ENCODE measurements at places on chromosomes 1 and 21.

- no peak for DNase-seq
Measured at GRCh38 chr1:17653728-17654351, 101.3 kb upstream of the ACTL8 start.

DNA sequence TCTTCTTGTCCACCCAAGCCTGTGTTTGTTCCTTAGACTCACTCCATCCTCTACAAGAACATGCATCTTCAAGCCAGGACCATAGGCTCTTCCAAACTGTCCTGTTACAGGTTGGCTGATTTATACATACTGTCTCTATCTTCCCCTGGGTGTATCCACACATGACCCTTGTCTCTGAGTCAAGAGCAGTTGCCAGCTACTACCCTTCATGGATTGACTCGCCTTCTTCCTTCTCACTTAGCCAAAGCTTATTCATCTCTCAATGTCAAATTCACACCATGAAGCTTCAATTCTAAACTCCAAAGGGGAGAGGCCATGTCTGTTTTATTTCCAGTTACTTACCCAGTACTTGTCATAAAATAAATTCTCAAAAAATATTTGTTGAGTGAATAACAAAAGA is 64.1 kb upstream of the CACHD1 start:
- no peak for DNase-seq

- DNase-seq, result no peak
Measured at GRCh38 chr1:75855010-75855409, 58.3 kb downstream of the MSH4 start.

GRCh38 chr1:32111789-32112188 is 3.9 kb downstream of the KPNA6 start:
- DNase-seq, result no peak

DNA sequence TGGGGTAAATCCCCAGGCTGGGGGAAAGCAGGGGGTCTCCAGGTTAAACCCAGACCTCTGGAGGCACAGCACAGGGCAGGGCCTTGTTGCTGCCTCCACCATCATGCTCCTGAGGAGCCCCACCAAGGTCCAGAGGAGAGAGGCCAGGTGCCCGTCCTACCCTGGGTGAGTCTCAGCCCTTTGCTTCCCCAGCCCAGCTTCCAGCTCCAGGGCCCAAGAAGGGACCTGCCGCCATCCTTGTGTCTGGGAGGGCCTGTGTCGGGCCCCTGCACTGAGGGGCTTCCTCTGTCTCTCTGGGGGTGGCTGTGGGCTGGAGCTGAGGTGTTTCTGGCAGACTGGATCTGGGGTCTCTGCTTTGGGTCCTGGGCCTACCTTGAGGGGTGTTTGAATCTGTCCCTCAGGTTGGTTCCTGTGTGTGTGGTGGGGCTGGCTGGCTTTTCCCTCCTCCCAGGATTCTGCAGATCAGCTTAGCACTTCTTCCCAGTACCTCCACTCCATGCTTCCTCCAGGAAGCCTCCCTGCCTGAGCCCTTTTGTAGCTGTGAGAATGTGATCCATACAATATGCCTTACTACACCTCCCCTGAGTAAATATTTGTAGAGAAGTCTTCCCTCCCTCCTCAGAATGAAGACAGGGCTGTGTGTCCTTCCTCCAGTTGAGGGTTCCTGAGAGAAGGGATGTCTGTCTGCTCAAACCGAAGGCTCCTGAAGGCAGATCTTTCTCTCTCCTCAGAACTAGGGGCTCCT is 6.2 kb downstream of the GPR3 start:
- DNase-seq, result no peak

DNA sequence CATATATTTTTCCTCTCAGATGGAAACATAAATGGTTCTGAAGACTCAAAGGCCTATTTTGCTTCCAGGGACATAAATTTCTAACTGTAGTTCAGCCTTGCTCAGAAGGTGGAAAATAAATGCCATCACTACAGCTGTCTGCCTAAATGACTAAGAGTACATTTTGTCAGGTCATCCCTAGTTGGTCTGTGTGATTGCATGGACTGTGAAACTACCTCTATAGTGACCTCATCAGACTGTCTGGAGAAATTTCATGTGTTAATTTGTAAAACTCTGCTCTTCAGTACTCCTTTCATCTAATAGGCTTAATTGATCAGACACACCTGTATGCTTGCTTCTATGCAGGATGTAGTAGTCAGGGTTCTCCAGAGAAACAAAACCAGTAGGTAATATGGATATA is 886.9 kb downstream of the AMY1C start:
- no peak for DNase-seq

DNA sequence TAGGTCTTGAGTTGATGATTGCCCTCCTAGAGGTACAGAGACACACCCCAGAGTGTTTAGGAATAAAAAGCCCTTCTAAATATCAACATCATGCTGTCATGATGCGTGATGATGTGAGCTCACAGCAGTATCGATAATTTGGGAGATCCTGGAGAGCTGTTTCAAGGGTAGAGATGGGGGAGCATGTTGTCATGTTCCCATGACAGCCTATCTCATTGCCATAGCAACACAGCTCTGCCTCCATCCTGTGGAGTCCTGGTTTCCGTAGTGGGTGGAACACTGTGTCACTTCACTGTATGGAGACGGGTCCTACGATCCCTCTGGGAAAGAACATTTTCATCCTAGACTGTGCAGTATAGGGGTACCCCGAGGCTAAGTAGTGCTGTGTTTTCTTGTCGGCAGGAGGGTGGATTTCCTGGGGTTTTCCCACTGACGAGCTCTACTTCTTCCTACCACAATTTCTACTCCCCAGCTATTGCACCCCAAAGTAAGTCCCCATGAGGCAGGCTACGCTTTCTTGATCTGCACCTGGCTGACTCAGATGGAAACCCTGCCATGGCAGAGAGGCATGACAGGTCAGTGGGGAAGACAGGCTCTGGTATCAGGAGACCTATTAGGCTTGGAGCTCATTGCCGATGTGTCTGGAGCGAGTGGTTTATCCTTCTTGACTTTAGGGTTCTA is 7.2 kb downstream of the KISS1 start:
- DNase-seq, result no peak

DNA sequence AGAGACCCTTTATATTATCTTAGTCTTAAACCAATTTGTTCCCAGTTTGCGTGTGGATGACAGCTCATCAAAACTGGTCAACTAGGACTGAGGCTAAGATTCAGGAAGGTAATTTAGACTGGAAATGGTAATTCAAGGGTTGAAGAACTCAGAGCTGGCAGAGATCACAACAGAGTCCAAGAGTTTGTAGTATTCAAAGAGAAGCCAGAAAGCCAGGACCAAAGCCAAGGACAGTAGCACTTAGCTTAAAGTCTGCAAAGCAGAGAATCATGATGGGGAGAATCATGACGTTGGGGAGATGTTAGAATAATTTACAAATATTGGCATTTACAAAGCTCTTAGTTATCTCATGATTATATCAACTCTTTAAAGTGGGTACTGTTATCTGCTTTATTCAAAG is 32.6 kb downstream of the RNF11 start:
- DNase-seq, result no peak

DNA sequence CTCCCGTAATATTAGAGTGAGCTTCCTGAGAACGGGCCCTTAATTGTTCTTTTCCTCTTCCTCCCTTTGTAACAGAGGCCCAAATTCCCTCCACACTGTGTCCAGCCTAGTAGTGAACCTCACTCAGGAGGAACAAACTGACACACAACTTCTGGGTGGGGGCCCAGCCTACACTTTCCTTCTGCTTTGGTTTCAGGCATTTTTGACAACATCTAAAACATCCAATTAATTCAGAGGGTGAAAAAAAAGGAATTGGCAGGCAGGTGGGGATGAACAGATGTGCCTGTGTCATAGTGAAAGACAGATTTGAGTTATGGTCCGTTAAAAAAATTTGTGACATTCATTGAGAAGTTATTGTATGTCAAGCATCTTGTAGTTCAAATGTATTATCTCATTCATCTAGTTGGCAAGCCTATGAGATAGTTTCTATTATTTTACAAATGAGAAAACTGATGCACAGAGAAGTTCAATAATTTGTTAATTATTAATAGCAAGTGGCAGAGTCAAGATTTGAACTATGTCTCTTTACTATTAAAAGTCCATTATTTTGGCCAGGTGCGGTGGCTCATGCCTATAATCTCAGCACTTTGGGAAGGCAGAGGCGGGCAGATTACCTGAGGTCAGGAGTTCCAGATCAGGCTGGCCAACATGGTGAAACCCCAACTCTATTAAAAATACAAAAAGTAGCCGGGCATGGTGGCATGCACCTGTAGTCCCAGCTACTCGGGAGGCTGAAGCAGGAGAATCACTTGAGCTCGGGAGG is 41.6 kb upstream of the LRIG2 start:
- no peak for DNase-seq

DNA sequence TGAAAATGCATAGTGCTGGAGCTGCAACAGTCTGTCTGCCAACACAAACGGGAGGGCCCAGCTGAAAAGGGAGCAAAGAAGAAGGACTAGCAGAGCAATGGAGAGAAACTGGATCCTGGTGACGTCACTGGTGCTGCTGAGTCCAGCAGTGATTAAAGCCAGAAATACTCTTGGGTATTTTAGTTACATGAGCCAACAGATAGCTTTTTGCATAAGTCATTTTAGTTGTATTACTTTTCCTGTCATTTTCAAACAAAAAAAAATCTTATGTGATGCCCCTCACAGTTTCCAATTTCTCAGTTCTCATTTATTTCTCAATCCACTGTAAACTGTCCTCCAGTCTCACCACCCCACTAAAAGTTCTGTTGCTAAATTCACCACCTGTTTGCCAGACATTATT is 38.7 kb upstream of the NEK7 start:
- no peak for DNase-seq

- no peak for DNase-seq
Measured at GRCh38 chr1:211783266-211783665, 47.3 kb downstream of the LPGAT1 start.

DNA sequence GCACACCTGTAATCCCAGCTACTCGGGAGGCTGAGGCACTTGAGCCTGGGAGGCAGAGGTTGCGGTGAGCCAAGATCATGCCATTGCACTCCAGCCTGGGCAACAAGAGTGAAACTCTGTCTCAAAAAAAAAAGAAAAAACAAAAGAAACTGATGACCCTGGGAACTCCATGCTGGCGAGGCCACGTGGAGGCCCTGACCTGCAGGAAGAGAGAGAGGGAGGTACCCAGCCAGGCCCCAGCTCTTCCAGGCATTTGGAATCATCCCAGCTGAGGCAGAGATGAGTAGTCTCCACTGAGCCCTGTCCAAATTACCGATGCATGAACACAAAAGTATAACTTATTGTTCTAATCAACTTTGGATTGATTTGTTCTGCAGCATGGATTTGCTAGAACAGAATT is 132.0 kb upstream of the ZBTB40 start:
- no peak for DNase-seq

GRCh38 chr1:61085206-61085982 is 3.0 kb downstream of the NFIA start:
- no peak for DNase-seq

- DNase-seq, result no peak
Measured at GRCh38 chr1:1315435-1315954, 7.1 kb downstream of the PUSL1 start.

GRCh38 chr1:92276082-92276481 is 22.7 kb downstream of the GLMN start:
- DNase-seq, result no peak

- DNase-seq, result no peak
Measured at GRCh38 chr1:243725846-243726245, 124.2 kb downstream of the AKT3 start.

DNA sequence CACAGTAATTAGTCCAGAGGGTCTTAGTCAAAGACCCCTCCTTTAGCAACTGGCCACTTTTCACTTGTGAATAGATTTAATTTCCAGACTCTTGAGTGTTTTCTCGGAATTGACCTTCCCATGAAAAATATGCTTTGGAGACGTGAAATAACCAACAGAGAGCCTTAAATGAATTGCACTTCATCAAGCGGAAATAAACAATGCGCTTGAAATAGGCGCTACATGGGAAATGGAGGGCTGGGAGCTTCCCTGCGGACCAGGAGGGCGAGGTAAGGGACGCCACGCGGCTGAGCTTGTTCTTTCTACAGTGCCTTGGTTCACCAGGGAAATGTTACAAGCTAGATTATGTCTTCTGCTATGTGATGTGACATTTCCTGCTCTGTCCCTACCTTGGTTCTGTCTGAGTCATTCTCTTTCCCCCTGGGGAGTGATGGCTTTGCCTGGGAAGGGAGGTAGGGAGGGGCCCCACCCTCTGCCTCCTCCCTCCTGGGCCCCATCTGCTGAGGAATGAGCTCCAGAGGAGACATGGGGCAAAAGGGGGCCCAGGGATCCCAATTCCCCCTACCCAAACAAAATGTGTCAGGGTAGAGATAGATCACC is 619.3 kb downstream of the PTPRU start:
- no peak for DNase-seq

GRCh38 chr1:67342076-67342890 is 34.6 kb downstream of the IL12RB2 start:
- DNase-seq, result peak; percentile 65

DNA sequence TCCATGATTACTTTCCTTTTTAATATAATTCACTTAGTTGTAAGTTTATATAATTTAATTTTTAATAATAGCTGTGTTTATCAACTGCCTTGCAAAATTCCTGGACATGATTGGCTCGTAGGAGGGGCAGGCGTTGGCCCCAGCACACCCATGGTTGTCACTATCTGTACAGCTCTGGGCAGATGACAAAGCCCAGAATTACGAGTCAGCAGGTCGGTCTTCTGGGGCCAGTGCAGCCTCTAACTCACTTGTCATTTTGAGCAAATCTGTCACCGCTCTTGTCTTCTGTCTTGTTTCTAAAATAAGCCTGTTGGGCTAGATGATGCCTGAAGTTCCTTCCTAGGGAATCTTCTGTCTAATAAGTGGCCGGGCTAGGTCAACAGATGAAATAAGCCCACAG is 21.4 kb upstream of the LRRC38 start:
- DNase-seq, result no peak

DNA sequence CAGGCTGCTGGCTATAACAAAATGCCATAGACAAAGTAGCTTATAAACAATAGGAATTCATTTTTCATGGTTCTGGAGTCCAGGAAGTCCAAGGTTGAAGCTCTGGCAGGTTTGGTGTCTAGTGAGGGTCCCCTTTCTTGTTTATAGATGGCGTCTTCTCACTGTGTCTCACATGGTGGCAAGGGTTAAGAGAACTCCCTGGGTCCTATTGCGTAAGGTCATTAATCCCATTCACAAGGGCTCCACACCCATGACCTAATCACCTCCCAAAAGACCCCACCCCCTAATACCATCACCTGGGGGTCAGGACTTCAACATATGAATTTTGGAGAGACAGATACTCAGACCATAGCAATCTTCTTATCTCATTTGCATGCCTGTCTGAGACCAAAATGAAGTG is 108.9 kb upstream of the USP25 start:
- no peak for DNase-seq
